ENCODE measurements at places on chromosomes 2 and 18. TPM values are rescaled to one million over a fixed set of nuclear protein-coding genes. Genes with fewer than 3 reads are reported as not detected.

ELOA2 gene
- total RNA-seq = not detected

FIGN gene
- total RNA-seq = 4.5 TPM

TTL gene
- total RNA-seq = 22.9 TPM

TRAPPC8 gene
- 68.7 TPM for total RNA-seq

SH3RF3 gene
- total RNA-seq = 2.1 TPM

RGPD3 gene
- total RNA-seq = 0.27 TPM

ZNF512 gene
- total RNA-seq = 27.7 TPM

CDKL4 gene
- total RNA-seq = 1.8 TPM

DNAJC5G gene
- total RNA-seq = not detected

TMEM163 gene
- 1.1 TPM for total RNA-seq

MATN3 gene
- 3.5 TPM for total RNA-seq

GPR17 gene
- total RNA-seq = not detected

ALLC gene
- total RNA-seq = not detected

ANO7 gene
- 1.00 TPM for total RNA-seq

LTBP1 gene
- total RNA-seq = 60.9 TPM

CCDC74A gene
- 9.4 TPM for total RNA-seq

PAIP2B gene
- total RNA-seq = 4.8 TPM

PXDN gene
- total RNA-seq = 78.8 TPM

IL1R2 gene
- total RNA-seq = 1.3 TPM

IGFBP5 gene
- 232 TPM for total RNA-seq

ASB18 gene
- total RNA-seq = not detected

OTOF gene
- not detected for total RNA-seq

SCG2 gene
- total RNA-seq = 14.2 TPM

WDR75 gene
- total RNA-seq = 38.7 TPM

EGR4 gene
- total RNA-seq = 0.23 TPM

LPIN2 gene
- total RNA-seq = 62.1 TPM

CDK5R2 gene
- total RNA-seq = 0.08 TPM

LDLRAD4 gene
- total RNA-seq = 15.1 TPM

RAB27B gene
- 13.1 TPM for total RNA-seq

CCDC68 gene
- 13.0 TPM for total RNA-seq

DOK6 gene
- 2.0 TPM for total RNA-seq

COLEC12 gene
- 23.2 TPM for total RNA-seq

IMPACT gene
- total RNA-seq = 36.3 TPM

CTAGE1 gene
- total RNA-seq = 0.47 TPM

CCDC150 gene
- 6.2 TPM for total RNA-seq

ABCB11 gene
- total RNA-seq = 9.2 TPM

PDE1A gene
- 4.7 TPM for total RNA-seq

TUBB8B gene
- total RNA-seq = not detected

NTSR2 gene
- not detected for total RNA-seq

RSAD2 gene
- 1.6 TPM for total RNA-seq
